ENCODE measurements at places on chromosomes 16 and 17.

GRCh38 chr16:51119556-51119955 is 31.5 kb downstream of the SALL1 start:
- no peak for DNase-seq

DNA sequence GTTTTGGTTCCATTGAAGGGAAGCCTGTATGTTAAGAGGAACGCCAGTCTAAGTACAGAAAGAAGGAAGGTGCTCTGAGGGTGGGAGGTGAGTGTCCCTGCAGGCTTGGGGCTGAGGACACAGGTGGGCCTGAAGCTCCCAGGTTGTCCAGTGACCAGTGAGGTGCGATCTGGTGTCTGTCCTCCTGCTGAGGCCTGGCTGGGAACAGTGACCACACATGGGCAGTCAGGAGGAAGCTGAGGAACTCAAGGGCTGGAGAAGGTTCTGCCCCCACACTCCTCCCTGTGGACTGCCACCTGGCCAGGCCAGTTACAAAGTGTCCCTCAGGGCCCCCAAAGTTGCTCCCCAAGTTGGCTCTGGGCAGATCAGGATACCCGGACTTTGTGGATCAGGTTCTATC is 102.1 kb downstream of the N4BP1 start:
- no peak for DNase-seq

DNA sequence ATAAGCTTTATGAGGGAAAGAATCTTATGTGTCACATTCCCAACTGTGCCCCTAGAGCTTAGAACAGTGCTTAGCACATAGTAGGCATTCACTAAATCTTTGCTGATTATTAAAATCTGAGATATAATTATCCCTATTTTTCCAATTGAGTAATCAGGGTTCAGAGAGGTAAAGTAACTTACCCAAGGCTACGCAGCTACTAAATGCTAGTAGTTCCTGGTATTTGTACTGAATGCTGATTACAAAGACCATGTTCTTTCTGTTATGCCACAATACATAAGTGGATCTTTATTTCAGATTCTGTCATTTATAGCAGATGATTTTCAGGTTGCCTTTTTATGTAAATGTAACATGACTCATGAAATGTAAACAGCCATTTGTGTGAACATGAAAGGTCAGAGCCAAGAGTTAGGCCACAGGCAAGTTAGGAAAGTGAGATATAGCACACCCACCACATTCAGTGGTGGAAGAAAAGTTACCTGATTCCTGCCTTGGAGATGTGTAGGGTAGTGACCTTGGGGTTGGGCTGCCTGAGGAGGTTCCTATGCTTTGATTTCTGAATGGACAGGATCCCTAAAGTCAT is 77.2 kb downstream of the FTO start:
- DNase-seq, result peak; percentile 1

- no peak for DNase-seq
These were observed 5.2 kb downstream of the MYO1D start for GRCh38 chr17:32871746-32872145.

- peak; percentile 69 for DNase-seq
These were observed 157.6 kb downstream of the RAB11FIP4 start for GRCh38 chr17:31549121-31549524.

- DNase-seq, result no peak
These were observed 20.1 kb downstream of the SLC39A11 start for GRCh38 chr17:73072219-73072962.

DNA sequence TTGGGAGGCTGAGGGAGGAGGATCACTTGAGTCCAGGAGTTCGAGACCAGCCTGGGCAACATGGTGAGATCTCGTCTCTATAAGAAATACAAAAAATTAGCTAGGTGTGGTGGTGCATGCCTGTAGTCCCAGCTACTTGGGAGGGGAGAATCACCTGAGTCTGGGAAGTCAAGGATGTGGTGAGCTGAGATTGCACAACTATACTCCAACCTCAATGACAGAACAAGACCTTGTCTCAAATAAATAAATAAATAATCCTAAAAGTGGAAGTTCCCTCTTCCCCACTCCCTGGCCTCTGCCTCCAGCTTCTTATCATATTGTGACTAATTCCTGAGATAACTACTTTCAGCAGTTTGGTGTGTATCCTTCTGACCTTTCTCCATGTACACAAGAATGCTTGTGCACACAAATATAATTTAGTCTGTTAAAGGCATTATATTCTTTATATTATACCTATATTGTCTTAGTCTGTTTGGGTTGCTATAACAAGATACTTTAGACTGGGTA is 23.5 kb upstream of the DNAJA2 start:
- no peak for DNase-seq

GRCh38 chr16:35339337-35339736 is 1879.9 kb downstream of the TP53TG3F start:
- DNase-seq, result no peak

DNA sequence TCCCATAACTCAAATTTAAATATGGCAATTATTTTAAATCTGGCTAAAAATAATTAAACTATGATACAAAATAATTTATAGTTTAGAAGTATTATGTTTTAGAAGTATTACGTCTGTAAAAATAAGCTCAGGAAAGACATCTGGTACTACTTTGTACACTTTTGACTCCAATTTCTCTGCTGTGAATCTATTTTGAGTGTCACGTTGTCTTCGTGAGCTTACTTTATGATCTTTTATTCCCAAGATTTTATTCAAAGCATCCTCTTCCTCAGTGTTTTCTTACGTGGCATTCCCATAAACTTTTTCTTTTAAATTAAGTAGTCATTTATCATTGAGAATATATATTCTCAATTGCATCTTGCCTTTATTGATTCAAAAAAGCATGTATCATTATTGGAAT is 223.3 kb upstream of the KCNJ16 start:
- DNase-seq, result no peak

DNA sequence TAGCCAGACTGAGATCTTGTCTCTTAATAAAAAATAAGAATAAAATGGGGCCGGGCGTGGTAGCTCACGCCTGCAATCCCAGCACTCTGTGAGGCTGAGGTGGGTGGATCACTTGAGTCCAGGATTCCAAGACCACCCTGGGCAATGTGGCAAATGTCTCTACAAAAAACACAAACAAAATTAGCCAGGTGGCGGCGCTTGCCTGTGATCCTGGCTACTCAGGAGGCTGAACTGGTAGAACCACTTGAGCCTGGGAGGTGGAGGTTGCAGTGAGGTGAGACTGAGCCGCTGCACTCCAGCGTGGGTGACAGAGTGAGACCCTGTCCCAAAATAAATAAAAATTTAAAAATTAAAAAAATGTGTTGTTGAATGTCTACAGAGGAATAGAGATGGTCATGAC is 2.9 kb upstream of the DEF8 start:
- no peak for DNase-seq

GRCh38 chr17:13746404-13746803 is 144.7 kb upstream of the HS3ST3A1 start:
- DNase-seq, result no peak

- no peak for DNase-seq
These were observed 54.1 kb downstream of the XYLT1 start for GRCh38 chr16:17416461-17417311.

DNA sequence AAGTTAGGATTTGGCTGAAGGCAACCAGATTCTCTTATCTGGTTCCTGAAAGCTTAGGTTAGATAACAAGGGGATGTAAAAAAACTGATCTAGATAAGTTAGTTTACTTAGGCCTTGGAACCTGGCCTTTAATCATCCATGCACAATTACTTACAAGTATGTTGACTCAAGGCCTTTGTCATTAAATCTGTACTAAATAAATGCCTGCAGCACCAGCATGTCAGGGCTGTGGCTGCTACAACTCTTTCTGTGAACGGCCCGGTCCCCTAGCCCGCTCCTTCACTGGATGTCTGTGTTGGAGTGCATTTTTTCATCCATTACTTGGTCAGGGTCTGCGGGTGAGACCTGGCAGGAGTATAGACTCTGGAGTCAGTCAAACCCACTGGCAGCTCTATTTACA is 48.4 kb upstream of the ALDH3A1 start:
- peak; percentile 3 for DNase-seq

- DNase-seq, result peak; percentile 44
These were observed 192.8 kb downstream of the MAP2K6 start for GRCh38 chr17:69607162-69607834.

- DNase-seq, result peak; percentile 25
These were observed 15.9 kb upstream of the PECAM1 start for GRCh38 chr17:64406321-64407200.

- DNase-seq, result no peak
These were observed 267.1 kb upstream of the ASIC2 start for GRCh38 chr17:33560165-33560564.

DNA sequence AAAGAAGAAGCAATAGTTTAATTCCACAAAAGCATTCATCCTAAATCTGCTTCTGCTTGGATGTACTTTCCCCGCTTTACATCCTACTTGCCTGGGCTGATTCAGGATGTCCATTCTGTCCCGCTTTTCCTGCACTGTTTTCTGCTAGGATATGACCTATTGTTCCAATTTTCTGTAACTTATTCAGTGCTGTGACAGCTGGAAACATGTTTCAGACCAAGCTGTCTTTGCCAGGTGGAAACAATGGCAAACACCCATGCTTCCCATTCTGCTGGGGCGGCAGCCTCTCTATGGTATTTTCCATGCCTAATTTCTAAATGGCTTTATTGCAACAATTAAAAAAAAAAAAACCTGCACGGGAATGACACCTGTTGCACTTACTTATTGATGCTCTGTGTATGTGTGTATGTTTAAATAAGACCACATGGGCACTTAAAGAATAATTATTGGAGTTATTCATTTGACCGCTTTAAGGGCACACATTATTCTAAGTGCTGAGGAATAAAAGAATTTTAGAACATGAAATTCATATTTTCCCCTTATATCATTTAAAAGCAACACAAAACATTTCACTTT is 21.0 kb downstream of the COQ7 start:
- peak; percentile 54 for DNase-seq

GRCh38 chr17:22233382-22233781 is 541.1 kb downstream of the KCNJ18 start:
- DNase-seq, result no peak

GRCh38 chr17:20116683-20117309 is 107.6 kb downstream of the SPECC1 start:
- peak; percentile 64 for DNase-seq

- DNase-seq, result no peak
These were observed 32.6 kb downstream of the TEKT3 start for GRCh38 chr17:15308758-15309157.
